ENCODE measurements at places on chromosomes 3 and 15.

- DNase-seq: no peak
These were observed 102.9 kb upstream of the NR2E3 start for GRCh38 chr15:71707230-71708050.

DNA sequence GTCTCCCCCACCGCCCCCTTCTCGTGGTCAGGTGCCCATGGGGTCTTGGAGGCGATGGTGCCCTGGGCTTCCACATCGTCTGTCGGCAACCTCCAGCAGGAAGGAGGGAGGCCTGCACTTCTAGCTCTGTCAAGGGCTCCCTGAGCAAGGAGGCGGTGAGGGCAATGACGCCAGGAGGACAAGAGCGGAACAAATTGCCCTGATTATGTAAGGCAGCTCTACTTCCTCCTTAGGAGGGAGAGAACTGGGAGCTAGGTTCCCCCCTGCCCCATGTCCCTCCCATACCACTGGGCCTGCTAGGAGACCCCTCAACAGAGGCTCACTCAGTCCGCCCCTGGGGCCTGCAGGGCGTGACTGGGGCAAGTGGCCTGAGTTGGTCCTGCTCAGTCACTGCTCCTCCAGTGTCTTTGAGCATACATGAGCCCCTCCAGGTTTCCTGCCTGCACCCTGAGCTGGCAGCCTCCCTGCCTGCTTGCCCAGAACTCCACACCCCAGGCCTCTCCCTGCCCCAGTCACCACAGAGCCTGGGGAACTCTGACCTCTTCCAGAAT lies 56.1 kb downstream of the CACNA2D2 start:
- DNase-seq: peak; percentile 87

DNA sequence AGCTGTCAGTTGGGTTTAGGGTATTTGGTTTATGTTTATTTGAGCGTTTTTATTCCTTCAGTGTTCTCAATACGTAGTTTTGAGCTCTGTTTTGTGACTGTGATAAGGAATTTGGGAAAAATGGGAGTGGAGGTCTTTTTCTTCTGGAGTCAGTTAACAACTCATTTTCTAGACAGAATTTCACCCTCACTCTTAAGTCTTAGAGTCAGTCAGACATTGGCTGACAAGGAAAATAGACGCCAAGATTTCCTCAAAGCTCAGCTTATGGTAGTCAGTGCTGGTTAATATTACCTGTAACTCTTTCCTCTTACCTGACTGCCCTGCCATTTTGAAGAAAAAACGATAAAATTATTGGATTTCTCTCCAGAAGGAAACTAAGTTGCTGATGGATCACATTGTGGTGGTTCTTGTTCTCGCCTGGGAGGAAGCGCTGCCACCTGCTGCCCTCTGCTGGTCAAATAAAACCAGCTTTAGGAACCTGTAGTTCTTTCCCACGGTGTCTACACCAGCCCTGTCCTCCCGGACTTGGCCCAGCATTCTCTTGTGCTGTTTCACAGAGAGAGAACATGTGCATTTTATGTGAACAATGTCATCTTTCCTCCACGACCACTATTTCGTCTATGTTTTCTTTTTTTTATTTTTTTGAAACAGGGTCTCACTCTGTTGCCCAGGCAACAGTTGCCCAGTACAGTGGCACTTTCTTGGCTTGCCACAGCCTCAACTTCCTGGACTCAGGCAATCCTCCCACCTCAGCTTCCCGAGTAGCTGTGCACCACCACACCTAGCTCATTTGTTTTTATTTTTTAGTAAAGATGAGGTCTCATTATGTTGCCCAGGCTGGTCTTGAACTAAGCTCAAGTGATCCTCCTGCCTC lies 41.4 kb upstream of the UMPS start:
- peak; percentile 78 for DNase-seq

GRCh38 chr3:66392966-66393332 lies 107.9 kb downstream of the LRIG1 start:
- no peak for DNase-seq

GRCh38 chr3:178043084-178043483 lies 493.2 kb upstream of the KCNMB2 start:
- DNase-seq: no peak
